ENCODE measurements at places on chromosomes 7 and 10.

GRCh38 chr7:147261693-147262092, 1145.1 kb downstream of the CNTNAP2 start:
- DNase-seq: no peak

GRCh38 chr7:28722684-28723083, 235.4 kb downstream of the TRIL start:
- DNase-seq: no peak

GRCh38 chr10:28938745-28939144, 261.4 kb downstream of the BAMBI start:
- no peak for DNase-seq

DNA sequence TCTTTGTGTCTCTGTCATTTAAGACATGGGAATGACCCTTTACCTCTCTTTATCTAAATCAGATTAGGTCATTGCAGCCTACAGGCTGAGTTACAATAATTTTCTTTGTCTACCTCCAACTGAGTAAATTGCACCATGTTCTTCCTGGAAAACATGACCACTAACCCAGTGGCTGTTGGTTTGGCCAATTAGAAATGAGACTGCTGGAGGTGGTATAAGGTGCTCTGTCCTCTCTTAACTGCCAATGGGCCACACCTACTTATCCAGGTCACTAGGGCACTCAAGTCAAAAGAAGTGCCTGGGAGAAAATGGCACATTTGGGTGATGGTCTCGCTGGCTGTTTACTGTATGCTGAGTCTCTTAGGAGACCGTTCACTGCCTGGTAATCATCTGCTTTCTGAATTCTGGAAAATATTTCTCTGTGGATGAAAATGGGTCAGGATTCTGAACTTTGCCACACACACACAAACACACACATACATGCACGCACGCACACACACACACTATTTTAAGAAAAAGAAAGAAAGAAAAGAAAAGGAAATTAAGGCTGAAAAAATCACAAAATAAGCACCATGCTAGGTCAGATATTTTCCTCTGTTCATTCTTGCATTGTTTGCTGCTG, 16.4 kb downstream of the STAMBPL1 start:
- DNase-seq: no peak

GRCh38 chr10:94131885-94132284, 138.2 kb downstream of the PLCE1 start:
- no peak for DNase-seq

DNA sequence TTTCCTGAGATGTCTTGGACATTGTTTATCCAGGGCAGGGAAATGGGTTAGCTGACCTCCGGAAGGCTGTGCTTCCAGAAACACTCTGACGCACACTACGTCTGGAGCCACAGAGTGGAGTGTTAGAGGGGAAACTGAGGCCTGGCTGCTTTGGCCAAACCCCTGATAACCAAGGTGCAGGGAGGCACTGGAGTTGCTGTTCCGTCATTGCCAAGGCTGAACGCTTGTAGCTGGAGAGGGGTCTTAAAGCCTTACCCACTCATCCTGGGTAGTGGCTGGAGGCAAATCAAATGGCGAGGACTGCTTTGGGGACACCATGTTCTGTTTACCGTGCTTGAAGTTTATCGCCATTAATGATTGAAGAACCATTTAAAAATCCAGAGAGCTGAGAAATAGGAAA, 604.1 kb upstream of the FOXK1 start:
- no peak for DNase-seq

GRCh38 chr7:11480143-11480542, 351.9 kb downstream of the THSD7A start:
- DNase-seq: no peak

DNA sequence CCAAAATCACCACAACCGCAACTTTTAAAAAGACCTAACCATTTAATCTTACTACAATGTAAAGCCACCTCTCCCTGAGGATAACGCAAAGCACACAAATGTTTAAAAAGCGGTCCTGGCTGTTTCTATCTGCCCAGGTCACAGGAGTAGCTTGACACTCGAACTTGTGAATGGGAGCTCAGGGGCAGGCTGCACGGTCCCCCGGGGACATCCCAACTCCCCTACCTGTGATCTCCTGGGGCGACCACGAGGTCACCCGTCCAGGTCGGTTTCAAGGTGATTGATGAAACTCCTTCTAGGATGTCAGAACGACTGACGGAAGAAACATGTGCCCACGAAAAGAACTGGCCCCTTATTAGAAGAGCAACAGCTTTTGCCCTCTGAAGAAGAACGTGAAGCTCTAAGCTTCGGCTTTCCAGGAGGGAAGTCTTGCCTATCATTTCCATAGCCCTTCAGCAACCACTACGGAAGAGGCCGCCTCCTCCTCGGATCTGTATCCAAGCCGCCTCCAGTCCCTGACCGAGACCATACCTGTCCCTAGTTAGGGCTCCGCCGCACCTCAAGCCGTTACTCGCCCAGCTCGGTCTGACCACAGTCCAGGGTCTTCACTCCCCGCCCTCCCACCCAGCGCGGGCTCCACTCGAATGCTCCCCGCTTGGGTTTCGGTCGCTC, 459 bp downstream of the CYCS start:
- DNase-seq: peak; percentile 42

DNA sequence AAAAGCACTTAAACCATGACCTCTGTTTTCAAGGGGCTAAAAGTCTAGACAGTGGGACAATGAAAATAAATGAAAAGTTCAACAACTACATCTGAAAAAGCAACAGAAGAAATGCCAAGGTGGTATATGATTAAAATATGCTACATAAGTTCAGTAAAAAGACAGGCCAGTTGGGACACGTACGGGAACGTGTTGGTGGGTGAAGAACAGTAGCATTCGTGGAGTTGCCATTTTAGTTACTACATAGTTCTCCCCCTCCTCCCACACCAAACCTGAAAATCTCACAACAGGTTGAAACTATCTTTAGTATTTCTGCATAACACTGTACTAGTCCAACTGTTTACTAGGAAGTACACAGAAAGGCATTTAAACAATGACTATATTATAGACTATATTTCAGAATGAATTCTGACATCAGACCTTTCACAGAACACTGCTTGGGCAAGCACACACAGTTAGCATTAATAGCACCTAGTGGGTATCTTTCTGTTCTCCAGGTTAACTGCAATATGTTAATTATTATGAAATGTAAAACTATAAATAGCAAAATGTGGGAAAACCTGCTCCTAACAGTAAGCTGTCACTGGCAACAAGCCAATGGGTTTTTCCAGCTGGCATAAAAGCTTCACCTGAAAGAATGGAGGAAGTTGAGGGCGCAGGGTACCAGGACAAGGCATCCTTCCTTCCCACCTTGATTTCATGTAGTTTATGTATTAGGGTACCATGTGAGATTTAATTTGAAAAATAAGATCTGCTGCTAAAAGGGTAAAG, 135.0 kb downstream of the STRA8 start:
- DNase-seq: no peak

DNA sequence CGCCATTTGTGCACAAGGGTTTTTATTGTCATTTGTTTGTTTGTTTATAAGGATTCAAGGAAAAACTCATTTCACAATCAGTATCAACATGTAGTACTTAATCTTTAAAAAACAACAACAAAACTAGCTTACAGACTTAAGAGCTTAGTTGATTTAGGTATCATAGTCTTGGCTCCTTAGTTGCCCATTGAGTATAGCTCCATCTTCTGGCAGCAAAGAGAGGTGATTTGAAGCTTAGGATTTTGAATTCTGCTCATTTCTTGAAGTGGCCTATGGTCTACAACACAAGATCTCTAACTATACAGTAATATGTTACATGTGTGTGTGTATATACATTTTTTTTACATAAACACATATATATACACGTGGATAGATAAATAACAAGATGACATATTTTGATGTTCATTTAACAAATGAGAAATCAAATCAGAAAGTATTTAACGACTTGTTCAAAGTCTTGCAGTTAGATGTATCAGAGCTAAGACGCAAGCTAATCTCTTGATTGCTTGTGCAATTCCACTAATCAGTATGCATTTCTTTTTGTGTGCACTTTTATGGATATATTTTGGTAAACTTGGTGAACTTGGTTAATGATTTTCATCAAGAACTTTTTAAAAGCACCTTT, 307.3 kb downstream of the CAMK1D start:
- no peak for DNase-seq

- DNase-seq: no peak
Observed at GRCh38 chr7:73933091-73933490, 72.1 kb downstream of the TMEM270 start.

DNA sequence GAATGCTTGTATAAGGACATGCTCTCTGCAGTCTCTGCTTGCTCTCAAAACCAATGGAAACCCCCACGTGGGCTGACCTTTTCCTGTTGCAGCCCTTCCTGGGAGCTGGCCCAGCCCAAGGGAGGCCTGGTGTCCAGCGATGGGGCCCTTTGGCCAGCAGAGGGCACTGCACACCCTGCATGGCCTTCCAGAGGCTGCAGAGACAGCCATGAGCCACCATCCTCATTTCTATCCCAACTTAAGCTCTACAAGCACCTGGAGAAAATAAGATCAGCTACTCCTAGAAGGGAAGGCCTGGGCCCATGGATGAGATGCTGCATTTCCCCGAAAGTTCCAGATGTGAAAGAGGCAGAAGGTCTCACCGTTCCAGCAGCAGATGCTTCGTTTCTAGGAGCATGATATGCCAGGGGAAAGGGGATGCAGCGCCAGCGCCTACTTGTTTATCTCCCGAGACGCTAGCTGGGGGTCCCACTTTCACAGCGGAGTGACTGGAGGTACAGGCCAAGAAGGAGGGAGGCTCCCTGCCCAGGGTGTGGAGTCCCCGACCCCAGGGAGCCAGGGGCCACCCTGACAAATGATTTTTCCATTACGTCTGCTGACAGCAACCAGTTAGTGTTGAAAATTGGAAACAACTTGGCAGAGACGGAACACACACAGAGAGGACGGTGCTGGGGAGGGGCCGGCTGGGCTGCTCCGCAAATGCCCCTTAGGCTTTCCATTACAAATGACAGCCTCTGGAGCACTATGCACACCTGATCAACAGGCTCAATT, 106.4 kb downstream of the ZRANB1 start:
- DNase-seq: peak; percentile 51

GRCh38 chr7:157012113-157012547, 1.7 kb upstream of the MNX1 start:
- DNase-seq: no peak

- no peak for DNase-seq
Observed at GRCh38 chr10:123327896-123328295, 173.7 kb downstream of the BUB3 start.

GRCh38 chr10:7647062-7647664, 19.6 kb downstream of the ITIH5 start:
- DNase-seq: no peak

DNA sequence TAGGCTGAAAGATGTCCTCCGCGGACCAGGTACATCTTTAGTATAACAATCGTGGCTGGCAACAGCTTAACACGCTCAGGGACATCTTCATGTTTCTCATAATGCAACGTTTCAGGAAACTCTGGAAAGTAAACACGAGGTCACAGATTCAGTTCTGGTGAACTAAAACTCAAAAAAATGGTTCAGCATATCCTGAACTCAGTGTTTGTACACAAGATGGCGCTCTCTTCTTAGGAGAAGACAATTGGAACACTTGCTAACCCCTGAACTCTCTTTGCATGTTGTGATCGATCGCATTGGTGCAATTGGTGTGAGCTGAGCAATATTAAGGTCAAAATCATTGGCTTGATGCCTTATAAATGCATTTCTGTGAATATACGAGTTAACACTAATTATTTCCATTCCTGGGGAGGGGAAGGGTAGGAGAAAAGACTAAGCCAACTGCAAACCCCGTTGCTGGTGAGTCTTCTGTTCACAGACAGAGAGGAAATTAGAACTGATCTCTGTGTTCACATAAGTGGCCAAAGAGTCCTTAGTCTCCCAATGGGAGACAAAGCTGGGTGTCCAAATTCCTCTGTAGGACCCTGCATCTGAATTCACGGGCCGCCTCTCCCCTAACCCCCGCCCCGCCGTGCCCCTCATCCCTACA, 52.6 kb upstream of the FAM180A start:
- DNase-seq: peak; percentile 77

Measured in CD4-positive, alpha-beta T cell treated with Interferon alpha-2 for 1 hour (primary cell).